ENCODE measurements at places on chromosomes 1 and 21.

DNA sequence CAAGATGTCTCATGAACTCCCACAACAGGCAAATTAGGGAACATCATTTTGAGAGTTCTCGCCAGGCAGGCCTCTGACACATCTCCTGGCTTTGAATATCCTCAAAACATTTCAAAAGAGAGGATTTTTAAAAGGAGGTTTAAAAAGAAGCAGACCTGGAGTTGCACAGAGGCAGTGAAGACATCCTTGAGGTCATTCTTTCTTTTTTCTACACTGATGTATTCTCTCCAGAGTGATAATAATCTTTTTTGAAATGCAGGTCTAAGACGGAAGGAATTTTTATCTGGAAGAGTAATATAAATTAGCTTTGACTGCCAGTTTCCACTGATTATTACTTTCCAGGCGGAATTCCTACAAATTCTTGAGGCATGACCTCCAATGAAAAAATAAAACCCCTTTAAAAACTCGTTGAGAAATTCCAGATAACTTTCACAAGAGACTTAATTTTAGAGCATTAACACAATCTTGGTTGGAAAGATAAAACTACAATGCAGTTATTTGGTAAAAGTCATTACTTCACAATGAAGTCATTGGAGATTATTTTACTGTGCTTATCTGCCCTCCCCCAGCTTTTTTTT lies 125.0 kb downstream of the LYPLAL1 start:
- peaks cover 25% of the 10 kb centered on the region for H3K4me1 ChIP-seq
- no peaks in the 10 kb centered on the region for H3K36me3 ChIP-seq
- no peaks in the 10 kb centered on the region for H3K27me3 ChIP-seq

- H3K27me3 ChIP-seq, result no peaks in the 10 kb centered on the region
- H3K36me3 ChIP-seq, result no peaks in the 10 kb centered on the region
- no peak overlapping the region for H3K27ac ChIP-seq
- no peak for DNase-seq
- no peak overlapping the region for H3K4me3 ChIP-seq
- no peaks in the 10 kb centered on the region for H3K4me1 ChIP-seq
Measured at GRCh38 chr1:24344090-24344742, 25.1 kb downstream of the GRHL3 start.

DNA sequence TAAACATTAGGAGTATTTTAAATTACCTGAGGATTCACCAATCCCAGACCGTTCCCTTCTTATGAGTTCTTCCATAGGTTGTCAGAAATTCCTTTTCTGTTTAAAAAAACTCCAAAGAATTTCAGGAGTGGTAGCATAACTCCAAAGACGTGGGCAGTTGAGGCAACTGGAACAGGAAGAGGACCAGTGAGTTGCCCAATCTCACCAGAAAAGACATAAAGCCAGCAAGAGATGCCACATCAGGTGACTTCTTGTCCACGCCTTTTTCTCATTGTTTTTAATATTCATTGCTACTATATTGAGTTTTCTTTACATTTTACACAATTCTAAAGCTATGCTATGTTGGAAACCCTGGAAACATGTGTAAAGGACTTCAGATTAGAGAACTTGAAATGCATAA lies 88.1 kb upstream of the JAK1 start:
- no peak for DNase-seq
- peaks cover 48% of the 10 kb centered on the region for H3K36me3 ChIP-seq
- H3K4me3 ChIP-seq, result no peak overlapping the region
- H3K27ac ChIP-seq, result no peak overlapping the region

DNA sequence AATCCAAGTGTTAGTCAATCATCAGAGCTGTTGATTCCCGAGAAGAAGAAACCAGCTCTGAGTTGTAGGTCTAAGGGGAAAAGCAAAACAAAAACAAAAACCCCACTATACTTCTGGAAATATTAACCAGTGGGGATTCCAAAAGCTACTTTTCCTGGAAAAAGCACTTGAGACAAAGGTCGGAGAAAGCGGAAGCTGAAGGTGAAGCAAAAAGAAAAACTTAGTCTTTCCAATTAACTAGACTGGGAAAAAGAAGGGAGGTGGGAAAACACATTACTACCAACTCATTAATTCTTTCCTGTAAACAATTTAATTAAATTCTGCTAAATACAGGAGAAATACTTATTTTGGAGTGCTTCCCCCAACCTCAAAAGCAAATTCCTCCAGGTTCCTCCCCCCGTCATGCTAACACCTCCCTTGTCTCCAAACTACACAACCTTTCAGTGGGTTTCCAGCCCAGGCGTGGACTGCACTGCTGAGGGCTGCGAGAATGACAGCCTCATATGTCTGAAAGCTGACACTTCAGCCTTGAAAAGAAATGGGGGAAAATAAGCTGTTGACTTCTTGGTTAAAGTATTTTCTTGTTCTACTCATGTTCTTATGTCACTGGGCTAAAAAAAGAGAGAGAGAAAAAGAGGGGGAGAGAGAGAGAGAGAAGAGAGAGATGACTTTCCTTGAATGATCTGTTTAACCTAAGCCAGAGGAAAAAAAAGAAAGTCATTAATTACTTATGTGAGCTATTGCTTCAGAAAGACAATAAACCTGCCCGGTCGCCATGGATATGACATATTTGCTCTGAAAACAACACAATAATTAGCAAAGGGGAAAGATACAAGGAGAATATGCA lies 5.1 kb downstream of the CASZ1 start:
- peak overlapping the region; percentile 43 for H3K27ac ChIP-seq
- no peak for DNase-seq
- peaks cover 65% of the 10 kb centered on the region for H3K27me3 ChIP-seq
- no peaks in the 10 kb centered on the region for H3K36me3 ChIP-seq
- H3K4me3 ChIP-seq, result peak overlapping the region; percentile 8
- H3K4me1 ChIP-seq, result peaks cover 73% of the 10 kb centered on the region

DNA sequence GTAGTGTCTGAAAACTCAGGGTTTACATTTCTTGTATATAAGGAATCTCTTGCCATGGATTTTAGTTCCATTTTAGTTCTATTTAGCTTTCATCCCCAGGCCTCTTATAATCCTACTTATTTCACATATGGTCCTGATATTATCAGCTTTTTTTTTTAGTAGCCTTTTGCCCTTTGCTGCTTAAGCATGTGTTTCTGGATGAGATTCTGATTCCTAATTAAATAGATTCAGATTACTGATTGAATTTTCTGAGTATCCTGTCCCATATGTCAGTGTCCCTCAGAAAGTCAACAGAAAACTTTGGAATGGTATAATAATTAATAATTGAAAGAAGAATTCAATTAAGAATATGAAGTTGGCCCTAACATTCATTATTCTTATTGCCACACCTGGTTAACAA lies 134.7 kb upstream of the HOOK1 start:
- peaks cover 53% of the 10 kb centered on the region for H3K4me1 ChIP-seq
- no peak for DNase-seq
- H3K36me3 ChIP-seq, result no peaks in the 10 kb centered on the region
- H3K4me3 ChIP-seq, result no peak overlapping the region
- H3K27me3 ChIP-seq, result no peaks in the 10 kb centered on the region
